AG04450 (cell line): ENCODE measurements at places on chromosomes 4 and X.

DNA sequence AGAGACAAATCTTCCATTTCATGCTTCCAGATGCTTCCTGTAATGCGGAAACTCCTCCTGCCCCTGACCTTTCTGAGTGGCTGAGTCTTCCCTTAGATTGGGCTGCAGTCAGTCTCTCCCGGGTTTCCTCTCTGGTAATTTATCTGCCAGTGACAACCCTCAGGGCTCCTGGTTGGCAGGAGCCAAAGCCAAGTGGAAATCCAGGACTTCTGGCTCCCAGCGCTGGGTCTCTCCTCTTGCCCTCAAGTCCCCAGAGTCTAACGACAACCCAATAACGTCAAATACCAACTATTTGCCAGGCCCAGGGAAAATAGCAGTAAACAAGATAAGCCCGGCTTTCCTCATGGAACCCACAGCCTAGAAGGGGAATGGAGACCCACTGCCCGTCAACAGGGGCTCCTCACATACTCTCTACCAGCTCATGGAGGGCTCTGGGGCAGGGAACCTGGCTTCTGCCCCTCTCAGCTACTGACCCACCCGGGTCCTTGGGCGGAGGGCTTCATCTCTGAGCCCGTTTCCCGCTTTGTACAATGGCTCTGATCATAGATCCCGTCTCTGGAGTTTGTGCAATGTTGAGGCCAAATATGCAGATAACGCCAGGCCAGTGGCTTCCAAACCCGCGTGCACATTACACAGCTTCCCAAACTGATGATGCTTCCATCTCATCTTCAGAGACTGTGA is 1.1 kb upstream of the TBC1D14 start:
- DNase-seq = no peak

DNA sequence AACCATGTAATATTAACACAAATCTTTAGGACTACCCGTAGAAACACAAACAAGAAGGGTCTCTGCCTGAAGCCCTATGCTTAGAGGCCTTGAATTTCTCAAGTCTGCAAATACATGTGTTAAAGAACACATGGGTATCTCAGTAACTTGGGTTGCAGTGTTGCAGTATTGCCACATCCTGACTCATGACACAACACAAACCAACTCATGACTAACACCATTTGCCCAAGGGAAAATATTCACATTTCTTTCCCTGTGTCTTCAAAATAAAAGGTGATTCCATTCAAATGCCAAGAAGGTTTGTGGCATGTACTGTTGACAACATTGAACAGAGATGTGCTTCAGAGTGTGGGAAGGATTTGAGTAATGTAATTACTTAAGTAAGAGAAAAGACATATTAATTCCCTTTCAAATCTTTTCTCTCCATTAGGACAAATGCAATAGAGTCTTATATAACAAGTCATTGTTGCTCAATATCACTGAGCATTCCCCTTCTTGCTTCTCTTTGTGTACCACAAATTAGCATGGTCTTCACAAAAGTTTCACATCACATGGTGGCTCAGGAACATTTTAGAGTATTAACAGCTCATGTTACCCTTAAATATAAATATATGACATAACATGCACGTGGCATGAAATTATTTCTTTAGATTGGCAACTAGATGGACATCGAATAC is 487.1 kb downstream of the STPG2 start:
- no peak for DNase-seq

DNA sequence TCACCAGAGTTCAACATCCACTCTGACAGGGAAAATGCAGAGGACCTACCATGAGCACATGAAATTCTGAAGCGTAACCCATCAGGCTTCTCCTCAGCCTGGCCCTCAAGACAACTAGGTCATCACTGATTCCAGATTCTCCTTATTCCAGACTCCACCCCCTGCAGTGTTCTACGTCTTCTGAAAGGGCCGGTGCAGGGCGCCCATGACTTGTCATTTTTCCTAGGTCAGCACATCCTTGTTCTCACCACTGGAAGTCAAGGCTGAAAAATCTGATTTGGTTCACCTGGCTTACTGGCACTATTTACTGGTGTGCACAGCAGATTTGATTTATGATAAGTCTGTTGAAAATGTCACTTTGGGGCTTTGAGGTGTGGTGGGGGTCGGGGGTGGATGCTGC is 140.9 kb upstream of the KLF3 start:
- DNase-seq = no peak

- no peak for DNase-seq
Observed at GRCh38 chrX:17053502-17053901, 107.0 kb downstream of the REPS2 start.

DNA sequence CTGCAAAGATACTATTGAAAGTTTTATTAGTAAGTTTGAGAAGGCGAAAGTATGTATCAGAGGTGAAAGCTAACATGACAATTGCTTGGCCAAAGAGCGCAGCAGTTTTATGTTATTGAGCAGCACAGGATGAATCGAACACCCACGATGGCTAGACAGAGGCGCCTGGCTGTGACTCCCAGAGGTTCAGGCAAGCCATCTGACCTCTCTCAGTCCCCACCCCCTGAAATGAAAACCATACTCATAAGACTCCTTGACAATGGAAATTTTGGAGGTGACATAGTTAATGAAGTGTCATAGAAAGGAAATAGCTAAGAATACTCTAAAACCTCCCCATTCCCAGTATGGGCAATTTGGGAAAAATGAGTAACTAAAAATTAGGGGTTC is 70.6 kb downstream of the MGST2 start:
- no peak for DNase-seq

DNA sequence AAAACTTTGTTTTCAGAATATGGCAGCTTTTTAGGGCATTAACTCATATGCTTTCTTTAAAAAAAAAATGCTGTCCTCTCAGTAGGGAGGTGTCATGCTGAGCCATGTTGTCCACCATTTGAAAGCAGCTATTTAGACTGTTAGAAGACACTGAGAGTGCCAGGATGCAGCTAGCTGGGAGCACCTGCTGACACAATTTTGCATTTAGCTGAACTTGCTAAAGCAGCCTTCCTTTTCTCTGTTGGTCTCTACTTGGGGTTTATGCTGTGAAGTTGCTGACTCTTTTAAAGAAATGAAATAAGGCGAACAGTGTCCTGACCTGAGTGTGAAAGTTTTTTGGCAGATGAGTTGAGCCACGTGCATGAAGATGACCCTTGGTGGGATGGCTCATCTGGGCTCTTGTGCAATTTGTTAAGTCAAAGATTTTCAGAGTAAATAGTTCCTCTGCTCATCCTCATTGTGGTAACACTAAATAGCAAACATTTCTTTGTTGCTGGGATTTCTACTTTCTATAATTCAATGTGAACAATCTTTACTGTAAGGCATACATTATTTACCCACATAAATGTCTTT is 64.5 kb downstream of the CDS1 start:
- DNase-seq = no peak

DNA sequence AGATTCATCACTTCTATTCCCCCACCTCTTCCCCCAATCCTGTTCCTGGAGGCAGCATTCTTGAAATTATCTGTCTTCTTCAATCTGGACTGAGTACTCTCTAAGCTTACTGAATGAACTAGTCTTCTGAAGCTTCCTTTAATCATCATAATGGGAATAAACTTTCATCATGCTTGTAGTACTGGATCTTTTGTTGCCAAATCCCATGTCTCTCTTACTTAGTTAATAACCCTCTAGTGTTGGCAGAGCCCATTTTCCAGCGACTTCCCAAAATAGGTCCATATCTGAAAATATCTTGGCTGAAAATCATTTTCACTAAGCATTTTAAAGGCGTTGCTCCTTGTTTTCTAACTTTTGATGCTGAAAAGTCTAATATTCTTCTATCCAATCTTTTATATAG is 39.6 kb downstream of the RPS6KA3 start:
- DNase-seq = no peak

DNA sequence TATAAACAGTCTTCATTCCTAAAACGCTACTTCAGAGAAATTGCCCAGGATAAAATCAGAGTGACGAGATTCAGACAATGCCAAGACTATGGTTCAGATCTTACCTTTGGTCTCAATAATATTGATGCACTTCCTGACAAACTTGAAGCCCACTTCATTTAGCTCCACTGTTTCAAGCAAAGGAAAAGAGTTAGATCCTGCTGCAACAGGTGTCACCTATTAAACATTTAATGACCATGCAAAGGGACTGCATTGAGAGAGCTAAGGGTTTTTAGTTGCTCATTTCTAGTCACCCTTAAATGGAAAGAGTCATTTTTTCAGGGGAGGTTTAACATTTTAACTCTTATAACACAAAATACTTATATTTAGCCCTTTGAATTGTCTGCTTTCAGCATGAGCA is 239.5 kb downstream of the OPHN1 start:
- DNase-seq = no peak
